Inflammatory macrophage (primary cell): ENCODE measurements at places on chromosomes 4 and X.
A peak's percentile ranks its signal among the peaks of the same experiment; 100 is the strongest.

DNA sequence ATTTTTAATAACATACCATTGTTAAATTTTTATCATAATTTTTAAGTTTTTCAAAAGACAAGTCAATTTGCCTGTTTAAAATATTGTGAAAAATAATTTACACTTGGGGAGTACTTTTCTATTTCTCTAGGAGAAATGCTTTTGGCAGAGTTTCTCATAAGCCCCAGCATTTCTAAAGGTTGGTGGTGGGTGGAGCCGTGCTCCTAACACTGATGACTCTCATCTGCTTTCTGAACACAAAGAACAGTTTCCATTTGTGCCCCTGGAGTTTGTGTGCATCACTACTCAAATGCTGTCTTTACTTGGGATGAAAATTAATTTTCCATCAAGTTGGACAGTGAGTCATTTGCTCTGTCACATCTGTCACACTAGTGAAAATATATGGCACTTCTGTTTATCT, 57.6 kb downstream of the TNIP2 start:
- DNase-seq, result no peak

DNA sequence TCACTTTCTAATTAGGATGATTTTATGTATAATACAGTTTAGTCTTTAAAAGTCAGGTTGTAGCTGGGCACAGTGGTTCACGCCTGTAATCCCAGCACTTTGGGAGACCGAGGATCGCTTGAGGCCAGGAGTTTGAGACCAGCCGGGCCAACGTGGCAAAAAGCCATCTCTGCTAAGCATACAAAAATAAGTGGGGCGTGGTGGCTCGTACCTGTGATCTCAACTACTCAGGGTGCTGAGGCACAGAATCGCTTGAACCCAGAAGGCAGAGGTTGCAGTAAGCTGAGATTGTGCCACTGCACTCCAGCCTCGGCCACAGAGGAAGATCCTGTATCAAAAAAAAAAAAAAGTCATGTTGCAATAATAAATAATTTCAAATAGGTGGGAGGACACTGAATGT, 364.2 kb downstream of the BMPR1B start:
- DNase-seq, result no peak

- no peak for DNase-seq
These were observed 16.6 kb downstream of the TRIML2 start for GRCh38 chr4:188092824-188093223.

DNA sequence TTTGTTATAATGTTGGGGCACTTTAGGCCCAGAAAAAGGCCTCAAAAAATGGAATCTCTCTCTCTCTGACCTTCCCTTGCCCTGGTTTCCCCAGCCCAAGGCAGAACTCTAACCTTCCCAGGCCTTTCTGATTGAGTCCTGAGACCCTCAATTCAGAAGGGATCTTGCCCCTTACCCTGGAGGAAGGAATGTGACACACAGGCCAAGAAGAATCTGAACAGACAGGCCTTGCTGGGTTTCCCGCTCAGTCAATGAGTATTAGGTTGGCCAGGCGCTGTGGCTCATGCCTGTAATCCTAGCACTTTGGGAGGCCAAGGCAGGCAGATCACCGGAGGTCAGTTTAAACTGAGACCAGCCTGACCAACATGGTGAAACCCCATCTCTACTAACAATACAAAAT, 27.6 kb downstream of the ELOVL6 start:
- DNase-seq, result no peak

GRCh38 chr4:183702492-183702891, 43.4 kb downstream of the TRAPPC11 start:
- DNase-seq, result no peak

DNA sequence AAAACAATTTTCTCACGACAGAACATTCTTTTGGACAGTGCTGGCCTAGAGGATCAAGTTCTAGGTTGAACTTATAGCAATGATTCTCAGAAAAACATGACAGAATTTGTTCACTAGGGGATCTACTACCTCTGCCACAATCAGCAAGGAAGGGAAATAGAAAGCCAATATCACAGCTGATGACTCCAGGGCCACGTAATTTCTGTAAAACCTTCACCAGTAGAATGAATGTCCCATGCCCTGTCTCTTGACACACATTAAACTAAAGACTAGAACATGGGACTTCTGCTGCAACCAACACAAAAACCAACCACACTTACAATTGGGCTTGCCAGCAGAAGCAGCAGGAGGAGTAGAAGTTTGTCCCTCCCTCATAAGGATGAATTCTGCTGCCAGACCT, 86.0 kb upstream of the NPFFR2 start:
- DNase-seq, result no peak

DNA sequence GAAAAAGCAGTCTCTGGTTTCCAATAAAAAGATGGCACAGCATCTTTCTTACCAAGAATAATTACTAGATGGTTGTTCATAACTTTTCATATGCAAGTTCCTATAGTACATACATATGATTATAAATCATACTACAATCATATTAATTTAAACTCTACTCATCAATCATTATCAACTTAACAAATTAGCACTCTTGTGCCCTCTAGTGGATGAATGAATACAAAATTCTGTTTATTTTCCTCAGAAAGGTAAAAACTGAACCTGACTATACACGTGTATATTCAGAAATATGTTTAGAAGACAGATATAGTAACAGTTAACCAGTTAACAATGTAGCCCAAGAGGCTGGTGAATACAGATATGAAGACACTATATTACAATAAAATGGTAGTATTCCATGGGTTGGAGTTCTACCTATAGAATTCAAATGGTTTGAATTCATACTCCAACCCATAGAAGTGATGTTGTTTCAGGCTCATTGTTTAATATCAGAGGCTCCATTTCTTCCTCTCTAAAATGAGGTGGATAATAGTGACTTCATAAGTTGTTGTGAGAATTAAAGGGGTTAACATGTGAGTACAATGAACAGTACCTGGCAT, 100.0 kb downstream of the ADAMTS3 start:
- no peak for DNase-seq

DNA sequence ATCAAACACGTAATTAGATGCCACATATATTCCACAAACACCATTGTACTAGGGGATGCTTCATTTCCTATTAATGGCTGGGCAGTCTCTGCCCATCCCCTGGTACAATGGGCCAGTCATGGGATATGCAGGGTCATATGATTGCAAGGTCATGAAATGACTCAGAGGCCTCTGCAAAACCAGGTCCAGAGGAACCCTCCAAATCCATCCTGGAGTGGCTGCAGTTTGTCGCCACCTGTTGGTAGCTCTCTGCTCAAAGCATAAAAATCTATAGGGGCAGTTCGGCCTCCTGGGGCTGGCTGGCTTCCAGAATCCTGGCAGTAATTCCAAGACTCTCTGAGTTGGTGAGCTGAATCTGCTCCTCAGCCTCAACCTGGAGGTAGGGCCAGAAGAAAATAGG, 22.9 kb upstream of the PUDP start:
- DNase-seq, result peak; percentile 23

DNA sequence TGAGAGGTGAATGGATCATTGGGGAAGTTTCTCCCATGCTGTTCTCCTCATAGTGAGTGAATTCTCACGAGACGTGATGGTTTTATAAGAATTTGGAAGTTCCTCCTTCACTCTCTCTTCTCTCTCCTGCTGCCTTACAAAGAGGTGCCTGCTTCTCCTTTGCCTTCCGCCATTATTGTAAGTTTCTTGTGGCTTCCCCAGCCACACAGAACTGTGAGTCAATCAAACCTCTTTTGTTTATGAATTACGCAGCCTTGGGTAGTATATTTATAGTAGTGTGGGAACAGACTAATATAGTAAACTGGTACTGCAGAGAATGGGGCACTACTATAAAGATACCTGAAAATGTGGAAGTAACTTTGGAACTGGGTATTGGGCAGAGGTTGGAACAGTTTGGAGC, 7.8 kb upstream of the CTAG2 start:
- DNase-seq, result peak; percentile 29

DNA sequence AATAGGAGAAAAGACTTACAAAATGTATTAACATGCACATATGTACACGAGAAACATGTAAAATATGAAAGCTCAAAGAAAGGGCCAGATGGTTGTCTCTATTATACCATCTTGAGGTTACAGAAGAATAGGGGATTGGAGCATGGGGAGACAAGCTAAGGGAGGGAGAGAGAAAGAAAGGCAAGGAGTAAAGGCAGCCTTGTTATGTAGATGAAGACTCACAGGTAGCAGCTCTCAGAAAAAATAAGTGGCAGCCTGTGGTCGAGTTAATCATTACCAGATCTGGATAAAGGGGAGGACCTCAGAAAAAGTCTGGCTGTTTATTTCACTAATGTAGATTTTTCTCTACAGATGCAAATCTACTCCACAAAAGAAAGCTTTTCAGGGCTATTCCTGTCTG, 26.6 kb upstream of the PPP1R2C start:
- DNase-seq, result no peak

- DNase-seq, result no peak
These were observed 98.2 kb upstream of the FAM9B start for GRCh38 chrX:9132036-9132638.

DNA sequence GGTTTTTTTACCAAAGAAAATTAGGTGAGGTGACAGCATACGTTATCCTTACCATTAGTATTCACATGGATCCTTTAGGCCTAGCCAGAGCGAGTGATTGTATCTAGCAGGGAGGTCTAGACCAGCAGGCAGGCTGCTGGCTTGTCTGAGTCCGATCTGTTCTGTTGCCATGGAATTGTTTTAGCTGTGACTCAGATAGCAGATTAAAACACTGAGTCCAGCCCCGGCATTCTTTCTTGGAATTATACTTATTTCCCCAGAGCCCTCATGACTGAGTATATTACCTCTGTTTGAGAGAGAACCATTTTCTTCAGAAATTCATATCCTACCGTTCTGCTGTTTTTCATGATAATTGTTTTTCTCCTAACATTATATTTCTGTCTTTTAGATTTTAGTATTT, 37.4 kb downstream of the OCRL start:
- DNase-seq, result no peak

DNA sequence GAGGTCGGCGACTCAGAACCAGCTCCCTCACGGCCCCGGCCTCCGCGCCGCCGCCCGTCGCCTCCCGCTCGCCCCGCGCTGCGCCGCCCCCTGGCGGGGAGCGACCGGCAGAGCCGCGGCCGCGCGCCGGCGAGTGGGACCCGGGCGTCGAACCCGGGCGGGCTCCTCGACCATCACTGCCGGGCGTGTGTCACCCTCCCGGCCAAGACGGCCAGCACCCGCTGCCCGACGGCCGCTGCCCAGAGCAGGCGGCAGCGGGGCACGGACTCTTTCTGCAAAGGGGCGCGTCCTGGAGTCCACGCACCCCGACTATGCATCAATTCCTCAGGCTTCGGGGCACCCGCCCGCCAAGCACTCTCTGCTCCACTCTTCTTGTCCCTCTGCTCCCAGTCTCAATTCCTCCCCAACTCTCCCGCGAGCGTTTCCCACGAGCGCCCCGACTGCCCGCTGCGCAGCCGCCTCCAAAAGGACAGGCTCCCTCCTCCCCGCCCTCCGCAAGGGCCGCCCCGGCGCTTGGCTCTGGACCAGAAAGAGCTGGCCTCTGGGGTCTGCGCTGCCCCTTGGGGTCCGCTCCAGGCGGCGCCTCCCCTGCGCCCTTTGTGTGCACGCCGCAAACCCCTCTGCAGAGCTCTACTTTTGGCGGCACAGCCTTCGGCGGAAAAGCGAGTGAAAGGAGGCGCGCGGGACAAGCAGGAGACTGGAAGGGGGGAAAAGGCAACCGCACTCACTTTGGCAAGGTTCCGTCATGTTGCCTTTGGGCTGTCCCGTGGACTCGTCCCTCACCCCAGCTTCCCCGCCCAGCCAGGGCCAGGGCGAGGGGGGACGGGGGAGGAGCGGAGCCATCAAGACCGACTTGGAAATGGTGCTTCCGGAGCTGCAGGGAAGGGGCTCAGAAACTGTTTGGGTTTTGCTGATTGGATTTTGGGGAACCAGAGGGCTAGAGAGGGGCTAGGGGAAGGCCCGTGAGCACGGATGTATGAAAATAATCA, 1.0 kb downstream of the PDE5A start:
- peak; percentile 30 for DNase-seq

DNA sequence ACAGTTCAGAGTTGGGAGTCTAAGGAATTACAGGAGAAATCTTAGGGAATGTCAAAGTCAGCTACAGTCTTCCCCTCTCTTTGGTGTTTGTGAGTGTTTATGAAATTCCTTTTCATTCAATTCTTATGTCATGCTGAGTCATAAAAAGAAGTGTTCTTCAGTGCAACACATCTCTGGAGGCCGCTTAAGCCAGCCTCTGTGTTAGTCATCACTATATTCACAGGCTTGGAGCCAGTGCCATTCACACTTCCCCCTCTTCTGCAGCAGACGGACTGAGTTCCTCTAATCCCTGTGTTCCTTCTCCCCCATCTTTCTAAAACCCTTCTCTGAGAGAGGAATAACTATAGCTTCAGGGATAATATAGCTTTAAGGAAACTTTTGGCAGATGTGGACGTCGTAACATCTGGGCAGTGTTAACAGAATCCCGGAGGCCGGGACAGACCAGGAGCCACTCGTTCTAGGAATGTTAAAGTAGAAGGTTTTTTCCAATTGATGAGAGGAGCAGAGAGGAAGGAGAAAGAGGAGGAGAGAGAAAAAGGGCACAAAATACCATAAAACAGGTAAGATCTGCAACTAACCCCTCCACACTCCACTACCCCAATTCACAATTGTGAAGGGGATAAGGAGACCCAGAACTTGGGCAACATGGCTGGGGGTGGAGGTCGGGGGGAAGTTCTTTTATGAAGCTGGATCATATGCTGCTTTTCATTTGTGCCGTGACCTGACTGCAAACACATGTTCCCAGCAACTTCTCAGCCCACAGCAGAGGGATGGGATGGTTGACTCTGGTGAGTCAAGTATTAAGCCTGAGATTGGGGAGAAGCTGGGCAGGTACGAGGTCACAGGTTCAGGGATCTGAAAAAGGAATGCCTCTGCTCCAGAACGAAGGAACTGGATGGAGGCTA, at the start of gene SRPX2:
SRPX2 (plus strand) TSS at position 244 of the 905 bp plus-strand sequence. CDS start 2,124 bp downstream, outside the sequence.
- peak; percentile 71 for DNase-seq

- no peak for DNase-seq
These were observed 240.2 kb downstream of the ADGRL3 start for GRCh38 chr4:61440321-61440720.

- DNase-seq, result no peak
These were observed 130.2 kb upstream of the KIT start for GRCh38 chr4:54527532-54527931.

DNA sequence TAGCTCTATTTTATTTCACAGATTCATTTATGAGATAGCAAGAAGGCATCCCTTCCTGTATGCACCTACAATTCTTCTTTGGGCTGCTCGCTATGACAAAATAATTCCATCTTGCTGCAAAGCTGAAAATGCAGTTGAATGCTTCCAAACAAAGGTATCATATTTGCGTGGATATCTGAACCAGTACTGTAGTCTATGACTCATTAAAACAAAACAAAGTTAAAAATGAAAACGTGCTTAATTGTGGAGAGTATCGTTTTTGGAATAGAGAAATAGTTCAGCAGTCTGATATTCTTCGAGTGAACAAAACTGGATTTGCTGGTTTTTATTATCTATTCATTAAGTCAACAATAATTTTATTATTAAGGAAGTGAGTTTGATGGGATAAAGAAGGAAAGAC, 6.3 kb downstream of the AFP start:
- no peak for DNase-seq

GRCh38 chrX:48779399-48779798, 7.0 kb upstream of the GATA1 start:
- no peak for DNase-seq

GRCh38 chr4:109302361-109303139, at the start of gene COL25A1:
TSS of gene COL25A1 (minus strand) at chr4:109302658.
- no peak for DNase-seq
